Activated T-helper 1 cell treated with anti-CD3 and anti-CD28 coated beads, Interleukin-2, amount 50 U/mL, for 16 hours (primary cell): ENCODE measurements at places on chromosomes 16 and 17.

GRCh38 chr17:35217107-35217506 lies 22.9 kb upstream of the SLC35G3 start:
- no peak for DNase-seq

DNA sequence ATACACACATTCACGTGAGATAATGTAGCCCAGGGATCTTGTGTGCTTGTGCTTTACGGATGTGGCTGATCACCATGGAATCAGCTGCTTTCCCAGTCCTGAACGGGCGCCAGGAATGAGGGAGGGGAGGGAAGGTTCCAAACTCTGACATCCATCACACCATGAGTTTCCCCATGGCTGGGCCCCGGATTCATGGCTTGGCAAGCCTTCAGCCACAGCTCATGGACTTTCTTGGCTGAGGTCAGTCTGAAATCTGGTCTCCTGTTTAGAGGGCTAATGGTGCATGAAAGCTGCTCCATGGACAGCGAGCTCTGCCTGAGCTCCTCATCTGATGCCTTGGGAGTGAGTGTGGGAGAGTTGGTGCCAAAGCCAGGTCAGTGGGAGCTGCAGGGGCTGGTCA lies 767.6 kb upstream of the EEF2KMT start:
- no peak for DNase-seq

GRCh38 chr16:67163999-67164558 lies 466 bp upstream of the HSF4 start:
- DNase-seq = no peak

DNA sequence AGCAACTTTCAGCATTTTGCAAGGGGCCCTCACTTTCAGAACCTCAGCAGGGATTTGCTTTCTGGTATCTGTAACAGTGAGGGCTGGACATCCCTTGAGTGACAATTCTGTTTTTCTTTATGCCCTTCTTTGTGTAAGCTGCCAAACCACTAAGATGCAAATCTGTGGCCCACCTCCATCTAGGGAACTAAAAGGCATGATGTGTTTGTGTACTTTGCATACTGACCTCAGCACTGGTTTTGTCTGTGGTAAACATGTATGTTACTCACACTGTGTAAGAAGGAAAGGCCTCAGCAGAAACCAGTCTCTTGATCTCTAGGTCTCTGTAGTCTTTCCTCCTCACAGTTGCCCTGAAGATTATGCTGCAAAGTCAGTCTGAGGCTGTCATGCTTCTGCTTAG lies 396.6 kb upstream of the DYNLRB2 start:
- DNase-seq = no peak

GRCh38 chr16:54955757-54956156 lies 25.1 kb downstream of the IRX5 start:
- DNase-seq = no peak

DNA sequence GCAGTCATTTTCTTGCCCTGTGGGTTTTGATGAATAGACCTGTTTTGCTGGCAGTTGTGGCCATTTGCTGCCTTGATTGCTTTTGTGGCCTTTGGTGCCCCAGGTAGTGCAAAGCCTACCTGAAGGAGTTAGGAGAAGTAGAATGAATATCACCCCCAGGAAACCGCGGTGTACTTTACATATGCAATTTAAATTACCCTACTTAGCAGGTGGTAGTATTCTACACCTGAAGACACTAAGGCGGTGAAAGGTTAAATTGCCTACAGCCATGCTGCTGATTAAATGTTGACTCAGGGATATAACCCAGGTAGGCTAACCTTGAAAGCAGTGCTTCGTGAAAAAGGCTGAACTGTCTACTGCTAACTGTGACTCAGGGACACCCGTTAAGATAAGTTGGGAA lies 27.2 kb upstream of the WWOX start:
- no peak for DNase-seq

GRCh38 chr17:15265131-15265530 lies at the start of gene PMP22:
TSS of gene PMP22 (minus strand) at chr17:15265326. CDS start at chr17:15260727, 4,599 bp downstream.
- DNase-seq = no peak

- DNase-seq = no peak
Measured at GRCh38 chr16:89478576-89479221, 11.7 kb downstream of the ANKRD11 start.

DNA sequence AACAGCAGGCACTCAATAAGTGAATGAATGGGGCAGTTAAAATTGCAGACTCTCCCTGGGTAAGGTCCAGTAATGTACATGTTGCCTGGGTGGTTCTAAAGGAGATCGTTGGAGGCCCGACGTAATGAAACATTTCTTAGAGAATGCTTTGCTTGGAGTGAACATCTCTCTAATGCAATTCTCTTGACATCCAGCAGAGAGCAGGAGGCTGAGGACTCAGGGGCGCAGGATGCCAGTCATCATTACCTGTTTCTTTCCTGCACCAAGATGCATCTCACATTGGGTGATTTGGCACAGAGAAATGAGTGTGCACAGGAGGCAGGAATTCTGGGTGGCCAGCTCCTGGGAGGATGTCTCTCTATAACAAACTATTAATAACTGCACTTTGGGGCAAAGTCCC lies 130.3 kb upstream of the RBBP6 start:
- DNase-seq = no peak

DNA sequence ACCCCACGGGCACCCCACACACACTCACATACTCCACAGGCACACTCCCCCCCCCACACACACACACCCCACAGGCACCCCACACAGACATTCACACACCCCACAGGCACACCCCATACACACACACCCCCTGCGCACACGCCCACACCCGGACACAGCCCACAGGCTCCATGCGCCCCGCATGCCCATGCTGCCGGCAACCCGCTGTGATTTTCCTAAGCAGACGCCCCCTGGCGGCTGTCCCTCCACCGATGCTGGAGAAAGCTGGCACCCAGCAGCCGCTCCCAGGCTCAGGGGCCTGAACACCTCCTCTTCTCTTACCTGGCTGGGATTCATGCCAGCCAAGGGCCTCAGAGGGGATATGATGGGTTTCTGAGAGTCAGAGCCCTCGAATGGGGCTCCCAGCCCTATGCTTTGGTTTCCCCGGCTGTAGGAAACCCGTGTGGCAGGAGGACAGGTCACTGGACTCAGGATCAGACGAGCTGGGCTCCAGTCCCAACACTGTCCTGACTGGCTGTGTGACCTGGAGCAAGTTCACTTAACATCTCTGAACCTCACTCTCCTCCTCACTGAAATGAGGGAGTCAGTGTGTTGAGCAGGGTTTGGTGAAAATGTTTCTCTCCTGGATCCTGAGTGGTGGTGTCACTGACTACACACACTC lies 19.6 kb upstream of the TNFRSF13B start:
- DNase-seq = peak; percentile 64

- DNase-seq = no peak
Measured at GRCh38 chr16:81896902-81897301, 114.4 kb downstream of the SDR42E1 start.

- DNase-seq = no peak
Measured at GRCh38 chr17:75698659-75699058, 22.6 kb upstream of the ITGB4 start.

DNA sequence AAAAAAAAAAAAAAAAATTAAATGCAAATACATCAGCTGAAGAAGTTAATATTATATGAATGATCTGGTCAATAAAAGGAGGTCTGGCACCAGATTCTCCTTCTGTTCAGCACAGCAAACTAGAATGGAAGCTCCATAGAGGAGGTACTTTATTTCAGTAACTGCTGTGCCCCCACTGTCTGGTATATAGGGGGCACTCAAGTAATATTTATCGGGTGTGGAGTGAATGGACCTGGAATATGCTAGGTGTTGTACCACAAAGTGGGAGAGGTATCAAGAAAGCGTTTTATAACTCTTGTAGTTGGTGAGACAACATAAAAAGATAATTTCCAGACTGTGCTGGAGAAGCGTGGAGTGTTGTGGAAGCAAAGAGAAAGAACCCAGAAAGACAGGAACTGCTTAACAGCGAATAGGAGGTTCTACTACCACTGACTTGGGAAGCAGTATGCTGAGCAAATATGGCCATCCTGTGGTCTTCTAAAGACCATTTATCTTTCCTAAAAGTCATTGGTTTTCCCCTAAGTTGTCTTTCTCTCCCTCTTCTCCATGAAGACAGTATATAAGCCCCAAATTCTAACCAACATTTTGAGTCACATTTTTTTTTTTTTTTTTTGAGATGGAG lies 12.2 kb upstream of the PRKCA start:
- no peak for DNase-seq

DNA sequence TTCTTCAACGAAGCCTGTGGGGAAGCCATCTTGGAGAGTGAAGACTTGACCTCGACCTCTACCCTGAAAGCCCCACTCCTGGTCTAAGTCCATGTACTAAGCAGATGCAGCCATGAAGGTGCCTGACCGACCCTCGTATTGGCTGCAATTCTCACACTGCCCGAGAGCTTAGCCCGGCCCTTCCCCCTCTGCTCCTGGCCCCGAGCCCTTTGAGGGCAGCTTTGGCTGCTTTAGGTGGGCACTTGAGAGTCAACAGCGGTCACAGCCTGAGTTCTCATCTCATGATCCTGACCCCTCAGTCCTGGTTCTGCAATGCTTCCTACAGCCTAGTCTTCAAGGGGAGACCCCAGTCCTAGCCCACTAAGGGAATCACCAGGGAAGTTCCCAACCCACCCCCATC lies 35.9 kb downstream of the SRL start:
- no peak for DNase-seq

GRCh38 chr16:27954191-27954590 lies 109.3 kb downstream of the GSG1L start:
- no peak for DNase-seq

- DNase-seq = no peak
Measured at GRCh38 chr17:9052921-9053320, 31.6 kb downstream of the NTN1 start.

DNA sequence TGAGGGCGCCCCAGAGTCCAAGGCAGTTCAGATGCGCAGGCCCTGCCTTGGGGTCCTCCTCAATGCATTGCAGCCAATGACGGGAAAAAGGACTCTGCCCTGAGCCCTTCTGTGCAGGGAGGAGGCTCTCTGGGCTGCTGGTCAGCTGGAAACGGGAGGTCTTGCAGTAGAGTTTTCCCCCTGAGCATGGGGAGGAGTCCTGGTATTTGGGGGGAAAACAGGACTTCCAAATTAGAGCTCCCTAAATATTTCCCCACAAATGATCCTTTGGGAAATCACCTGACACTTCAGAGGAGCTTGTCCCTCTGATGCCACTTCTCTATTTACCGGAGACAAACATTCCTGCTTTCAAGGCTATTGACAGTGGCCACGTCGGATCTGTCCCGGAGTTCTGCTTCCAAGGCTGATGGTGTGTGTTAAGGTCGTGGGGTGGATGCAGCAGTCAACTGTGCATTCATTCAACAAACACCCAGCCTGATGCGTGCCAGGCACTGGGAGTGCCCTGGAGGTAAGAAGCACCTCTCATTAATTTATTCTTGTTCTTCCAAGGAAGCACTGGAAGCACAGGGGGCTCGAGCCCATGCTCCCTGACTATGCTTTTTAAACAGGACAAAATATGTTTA lies 73.0 kb upstream of the DNAH17 start:
- no peak for DNase-seq

- no peak for DNase-seq
Measured at GRCh38 chr17:3295632-3296031, 2.5 kb downstream of the OR3A1 start.

DNA sequence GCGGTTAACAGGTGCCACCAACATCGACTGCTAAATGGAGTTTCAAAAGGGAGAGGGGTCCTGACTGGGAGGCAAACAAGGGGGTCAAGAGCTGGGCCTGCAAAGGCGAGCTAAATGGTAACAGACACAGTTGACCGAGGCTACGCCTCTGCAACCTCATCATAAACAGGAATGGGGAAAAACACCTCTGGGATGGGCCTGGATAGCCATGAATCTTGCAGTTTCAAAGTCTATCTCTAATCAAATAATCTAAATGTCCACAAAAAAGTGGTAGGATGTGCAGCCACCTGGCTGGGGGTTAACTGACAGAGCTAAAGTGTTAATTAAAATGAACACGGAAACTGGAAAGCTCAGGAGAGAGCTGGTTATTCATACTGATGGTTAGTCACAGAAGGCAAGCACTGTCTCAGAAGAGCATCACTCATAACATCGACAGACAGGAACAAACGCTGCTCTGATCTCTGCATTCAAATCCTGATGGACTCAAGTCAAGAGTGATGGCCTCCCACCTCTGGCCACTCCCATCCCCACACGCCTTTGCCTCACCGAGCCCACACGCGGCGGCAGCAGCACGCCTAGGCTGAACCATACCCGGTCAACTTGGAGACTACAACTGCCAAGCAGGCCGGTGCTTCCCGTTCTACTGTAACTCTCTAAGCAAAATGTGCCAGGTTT lies 56.3 kb downstream of the CREBBP start:
- DNase-seq = no peak

GRCh38 chr17:38627957-38628356 lies 22.2 kb upstream of the SRCIN1 start:
- no peak for DNase-seq

GRCh38 chr17:5789528-5789927 lies 205.2 kb upstream of the NLRP1 start:
- no peak for DNase-seq

DNA sequence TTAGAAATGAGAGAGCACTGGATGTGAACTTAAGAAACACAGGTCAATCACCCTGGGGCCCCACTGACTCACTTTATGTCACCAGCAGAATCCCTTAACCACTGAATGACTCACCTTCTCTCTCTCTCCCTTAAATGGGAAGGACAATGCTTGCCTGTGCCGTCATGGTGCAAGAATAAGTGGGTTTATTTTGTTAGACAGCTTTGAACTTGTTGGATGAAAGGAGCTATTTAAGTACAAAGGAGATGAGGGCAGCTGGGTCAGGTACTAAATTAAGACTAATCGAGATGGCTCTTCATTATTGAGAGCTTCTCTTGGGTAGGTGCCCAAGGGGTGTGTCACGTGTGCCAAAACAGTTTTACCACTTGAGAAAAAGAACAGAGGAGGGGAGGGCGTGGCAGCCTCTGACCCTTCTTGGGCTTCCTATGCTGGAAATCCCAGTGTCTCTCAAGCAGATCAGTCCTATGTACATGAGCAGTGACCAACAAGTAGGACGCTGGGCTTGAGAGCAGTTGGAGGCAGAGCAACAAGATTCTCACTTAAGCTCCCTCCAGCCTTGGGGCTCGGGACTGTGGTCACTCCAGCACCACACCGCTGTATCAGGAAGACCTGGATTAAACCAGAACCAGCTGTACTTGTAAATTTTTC lies 6.7 kb upstream of the KRT31 start:
- no peak for DNase-seq
